ENCODE measurements at places on chromosomes 2 and 18. TPM values are rescaled to one million over a fixed set of nuclear protein-coding genes. Genes with fewer than 3 reads are reported as not detected.

DNA sequence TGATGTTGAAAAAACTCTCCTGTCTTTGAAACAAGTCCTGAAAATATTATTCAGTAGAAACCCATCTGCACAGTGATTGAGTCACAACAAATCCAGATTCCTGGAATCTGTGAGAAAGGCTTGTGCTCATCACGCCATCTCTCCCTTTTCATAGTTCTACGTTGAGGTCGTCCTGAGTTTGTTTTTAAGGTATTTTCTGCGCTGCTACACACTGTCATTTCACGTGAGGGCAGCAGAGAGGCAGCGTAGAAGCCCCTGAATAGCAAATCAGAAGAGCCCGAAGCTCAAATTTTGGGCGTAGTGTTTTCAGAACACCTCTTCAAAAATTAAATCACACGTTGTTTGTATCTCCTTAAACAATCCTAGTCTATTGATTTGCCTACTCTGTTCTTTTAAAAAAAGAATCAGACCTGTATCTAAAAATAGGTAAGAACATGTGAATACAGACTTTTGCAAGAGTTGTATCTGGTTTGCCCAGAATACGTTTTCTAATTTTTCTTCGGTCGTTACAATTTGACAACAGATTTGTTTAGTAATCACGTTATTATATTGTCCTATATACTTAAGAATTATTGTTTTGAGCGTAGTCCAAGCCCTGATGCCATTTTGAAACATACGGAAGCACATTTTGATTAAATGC, 61.6 kb upstream of the SLC38A11 start:
- no peaks in the 10 kb centered on the region for H3K36me3 ChIP-seq
- peak; percentile 43 for DNase-seq
- no peaks in the 10 kb centered on the region for H3K4me1 ChIP-seq
- no peaks in the 10 kb centered on the region for H3K27me3 ChIP-seq
- H3K27ac ChIP-seq = no peak overlapping the region

DNA sequence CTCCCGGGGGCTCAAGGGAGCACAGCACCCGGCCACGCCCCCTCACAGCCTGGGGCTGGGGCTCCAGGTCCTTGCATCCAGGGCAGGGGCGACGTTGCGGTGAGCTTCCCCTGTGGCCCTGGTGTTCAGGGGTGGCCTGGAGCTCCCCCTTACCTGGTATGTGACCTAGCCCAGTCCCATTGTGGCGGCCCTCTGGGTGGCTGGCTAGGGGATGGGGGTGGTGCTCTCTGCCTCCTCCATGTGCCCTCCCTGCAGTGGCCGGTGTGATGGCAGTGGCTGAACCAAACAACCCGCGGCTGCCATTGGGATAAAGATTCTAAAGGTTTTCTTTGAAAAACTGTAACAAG, 288.3 kb downstream of the RDH14 start:
- no peaks in the 10 kb centered on the region for H3K36me3 ChIP-seq
- no peaks in the 10 kb centered on the region for H3K27me3 ChIP-seq
- H3K4me3 ChIP-seq = no peak overlapping the region
- H3K4me1 ChIP-seq = no peaks in the 10 kb centered on the region
- no peak overlapping the region for H3K27ac ChIP-seq
- no peak for DNase-seq

GRCh38 chr2:128416806-128417205, 98.1 kb upstream of the HS6ST1 start:
- H3K4me3 ChIP-seq = no peak overlapping the region
- H3K4me1 ChIP-seq = peaks cover 72% of the 10 kb centered on the region
- no peaks in the 10 kb centered on the region for H3K36me3 ChIP-seq
- no peak for DNase-seq
- H3K27ac ChIP-seq = no peak overlapping the region
- H3K27me3 ChIP-seq = no peaks in the 10 kb centered on the region

The ANKRD53 gene
- total RNA-seq = 0.14 TPM

The CYP27A1 gene
- 21.9 TPM for total RNA-seq

Measured in thymus (tissue), 14 donors.